ENCODE measurements at places on chromosomes 4 and X. TPM values are rescaled to one million over a fixed set of nuclear protein-coding genes. Genes with fewer than 3 reads are reported as not detected.

GRCh38 chrX:81195712-81196111 is 6.0 kb downstream of the HMGN5 start:
- peak; percentile 75 for DNase-seq

GRCh38 chr4:37706032-37706431 is 19.9 kb upstream of the RELL1 start:
- DNase-seq = no peak

GRCh38 chrX:44874420-44875184 is 1.6 kb downstream of the KDM6A start:
- DNase-seq = peak; percentile 39

- DNase-seq = peak; percentile 60
These were observed 15.7 kb downstream of the OFD1 start for GRCh38 chrX:13750204-13750603.

SPP1 gene
- total RNA-seq = 43.1 TPM

OTUD6A gene
- 0.17 TPM for total RNA-seq

RHOH gene
- 3.7 TPM for total RNA-seq
